A549 treated with DMSO at 1 μM for 4 hours (cell line): ENCODE measurements at places on chromosomes 2 and 18. TPM values are rescaled to one million over a fixed set of nuclear protein-coding genes. Genes with fewer than 3 reads are reported as not detected.

The HS1BP3 gene
- 37.7 to 44.3 TPM (median 39.4 TPM) in 5 replicates for total RNA-seq

The ABCG8 gene
- total RNA-seq = not detected in 5 replicates

The STON1 gene
- total RNA-seq = 0.24 to 0.46 TPM (median 0.38 TPM) in 5 replicates

The TSGA10 gene
- total RNA-seq = 1.5 to 7.1 TPM (median 4.2 TPM) in 5 replicates

The LONRF2 gene
- 3.3 to 5.5 TPM (median 4.8 TPM) in 5 replicates for total RNA-seq

The NR4A2 gene
- total RNA-seq = 2.4 to 5.6 TPM (median 3.1 TPM) in 5 replicates

The POTEC gene
- total RNA-seq = not detected in 5 replicates

The CAPN14 gene
- 0.03 to 0.07 TPM (median 0.05 TPM) in 4 of 5 replicates, not detected in the other for total RNA-seq

The NTSR2 gene
- not detected in 5 replicates for total RNA-seq

The ACTG2 gene
- total RNA-seq = 0.10 to 0.38 TPM (median 0.17 TPM) in 5 replicates

The ST8SIA5 gene
- 0.02 TPM in 1 of 5 replicates, not detected in the others for total RNA-seq

The TMEM87B gene
- 16.3 to 22.9 TPM (median 18.8 TPM) in 5 replicates for total RNA-seq

The FHOD3 gene
- total RNA-seq = 2.3 to 2.8 TPM (median 2.4 TPM) in 5 replicates

The FKBP7 gene
- total RNA-seq = 9.3 to 13.2 TPM (median 10.8 TPM) in 5 replicates

The PLB1 gene
- 1.1 to 2.0 TPM (median 1.6 TPM) in 5 replicates for total RNA-seq

The UGT1A10 gene
- 0.05 to 0.26 TPM (median 0.10 TPM) in 3 of 5 replicates, not detected in the others for total RNA-seq

The UGT1A3 gene
- total RNA-seq = 0.06 to 0.16 TPM (median 0.13 TPM) in 4 of 5 replicates, not detected in the other

The PELI1 gene
- total RNA-seq = 1.1 to 1.8 TPM (median 1.4 TPM) in 5 replicates

The TSPYL6 gene
- not detected in 5 replicates for total RNA-seq

The HOXD13 gene
- 0.22 to 0.32 TPM (median 0.24 TPM) in 5 replicates for total RNA-seq

The RBKS gene
- total RNA-seq = 6.5 to 8.8 TPM (median 7.3 TPM) in 5 replicates

The RNF125 gene
- 0.24 to 0.53 TPM (median 0.35 TPM) in 5 replicates for total RNA-seq

The GPR39 gene
- 8.5 to 12.1 TPM (median 11.9 TPM) in 5 replicates for total RNA-seq

The SULT1C4 gene
- total RNA-seq = not detected in 5 replicates

The PCARE gene
- total RNA-seq = not detected in 5 replicates

The LDLRAD4 gene
- total RNA-seq = 0.45 to 2.0 TPM (median 1.7 TPM) in 5 replicates

The GRHL1 gene
- 1.2 to 1.7 TPM (median 1.2 TPM) in 5 replicates for total RNA-seq

The VIT gene
- total RNA-seq = 0.05 TPM in 1 of 5 replicates, not detected in the others

The SSB gene
- 134 to 157 TPM (median 146 TPM) in 5 replicates for total RNA-seq

The CCDC68 gene
- total RNA-seq = 3.2 to 5.8 TPM (median 3.9 TPM) in 5 replicates

The TUBB8B gene
- total RNA-seq = 0.14 TPM in 1 of 5 replicates, not detected in the others

The GREB1L gene
- 1.7 to 3.9 TPM (median 2.2 TPM) in 5 replicates for total RNA-seq

The SH2D6 gene
- 0.60 to 1.2 TPM (median 0.83 TPM) in 5 replicates for total RNA-seq

The FBXO48 gene
- 0.49 to 0.81 TPM (median 0.71 TPM) in 5 replicates for total RNA-seq

The C2orf15 gene
- total RNA-seq = 0.41 to 0.61 TPM (median 0.52 TPM) in 5 replicates

The TTL gene
- total RNA-seq = 39.3 to 49.6 TPM (median 42.6 TPM) in 5 replicates
